D721Med (cell line): ENCODE measurements at places on chromosomes 4 and X.

DNA sequence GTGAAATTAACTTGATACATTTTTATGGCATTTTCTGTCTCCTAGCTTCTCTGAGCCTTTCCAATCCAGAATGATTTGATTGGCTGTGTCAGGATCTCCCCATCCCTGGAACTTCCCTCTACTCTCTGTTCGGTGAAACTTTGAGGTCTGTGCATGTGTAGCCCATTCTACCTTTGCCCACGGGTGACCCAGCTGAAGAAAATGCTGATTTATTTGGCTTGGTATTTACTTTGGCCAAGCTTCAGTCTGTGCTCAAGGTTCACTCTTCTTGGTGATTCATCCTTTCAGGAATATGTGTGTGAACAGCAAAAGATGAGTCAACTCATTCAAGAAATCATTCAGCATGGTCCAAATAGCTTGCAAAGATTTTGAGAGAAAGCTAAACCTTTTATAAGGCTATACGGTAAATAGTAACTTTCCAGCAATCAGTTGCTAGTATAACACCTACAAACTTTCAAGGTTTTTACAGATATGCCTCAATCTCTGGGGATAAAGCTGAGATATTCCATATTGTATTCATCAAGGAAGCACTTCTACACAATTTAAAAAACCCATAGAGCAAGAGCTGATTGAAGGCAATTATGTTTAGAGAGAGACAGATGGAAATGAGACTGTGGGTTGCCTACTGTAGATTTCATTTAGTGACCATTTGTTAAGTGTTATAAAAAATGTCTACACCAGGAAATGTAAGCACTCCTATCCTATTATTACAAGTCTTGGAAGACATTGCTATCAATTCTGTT lies 233.9 kb upstream of the CXXC4 start:
- DNase-seq: no peak

DNA sequence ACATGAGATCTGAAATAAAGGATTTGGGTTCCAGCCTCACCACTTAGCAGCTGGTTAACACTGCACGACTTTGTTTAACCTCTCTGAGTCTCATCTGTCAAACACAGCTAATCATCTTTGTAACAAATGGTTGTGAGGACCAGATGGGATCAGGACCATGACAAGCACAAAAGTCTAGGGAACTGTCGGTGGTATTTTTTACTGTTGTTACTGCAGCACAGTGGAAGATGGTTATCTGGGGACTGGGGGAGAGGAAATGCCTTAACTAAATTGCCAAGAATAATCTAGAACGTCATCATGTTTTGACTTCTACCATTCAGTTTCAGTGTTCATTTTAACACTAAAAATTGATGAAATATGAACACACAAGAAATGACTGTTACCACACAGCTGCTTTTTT lies 99.5 kb downstream of the ADGRA3 start:
- no peak for DNase-seq

DNA sequence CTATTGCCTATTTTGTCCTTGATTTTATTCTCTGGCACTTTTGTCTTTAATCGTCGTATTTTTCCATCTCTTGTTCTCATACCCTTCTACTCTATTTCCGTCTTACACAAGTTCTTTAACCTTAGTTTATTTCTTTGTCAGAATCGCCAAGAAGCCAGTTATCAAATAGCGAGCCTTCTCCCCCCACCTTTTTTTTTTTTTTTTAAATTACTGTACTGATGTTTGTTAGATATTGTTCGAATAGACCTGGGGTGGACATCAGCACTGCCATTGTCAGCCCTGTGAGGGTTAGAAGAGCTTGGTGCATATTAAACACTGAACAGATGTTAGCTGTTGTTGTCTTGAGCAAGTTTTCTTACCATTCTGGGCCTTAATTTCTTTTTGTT lies 1.2 kb downstream of the SPCS3 start:
- DNase-seq: no peak

DNA sequence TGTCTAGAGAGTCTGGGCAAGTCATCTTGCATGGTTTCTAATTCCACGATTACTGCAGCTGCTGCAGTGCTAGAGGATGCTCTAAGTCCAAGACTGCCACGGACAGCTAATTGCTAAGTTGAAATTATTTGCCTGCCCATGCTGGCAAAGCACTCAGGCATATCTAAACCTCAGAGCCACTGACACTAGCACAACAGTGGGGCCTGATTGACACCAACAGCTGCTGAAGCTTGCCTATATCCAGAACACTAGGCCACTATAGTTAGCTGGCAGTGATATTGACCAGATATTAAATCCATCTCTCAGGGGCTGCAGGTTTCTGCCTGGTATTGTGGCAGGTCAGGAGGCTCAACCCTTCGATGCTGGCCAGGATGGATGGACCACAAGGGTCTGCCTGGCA lies 103.9 kb downstream of the DCAF12L1 start:
- no peak for DNase-seq

- peak; percentile 37 for DNase-seq
Observed at GRCh38 chrX:110002300-110003166, at the start of gene TMEM164. TMEM164 (plus strand) TSS chrX:110003114; CDS start chrX:110003775, 661 bp downstream.

DNA sequence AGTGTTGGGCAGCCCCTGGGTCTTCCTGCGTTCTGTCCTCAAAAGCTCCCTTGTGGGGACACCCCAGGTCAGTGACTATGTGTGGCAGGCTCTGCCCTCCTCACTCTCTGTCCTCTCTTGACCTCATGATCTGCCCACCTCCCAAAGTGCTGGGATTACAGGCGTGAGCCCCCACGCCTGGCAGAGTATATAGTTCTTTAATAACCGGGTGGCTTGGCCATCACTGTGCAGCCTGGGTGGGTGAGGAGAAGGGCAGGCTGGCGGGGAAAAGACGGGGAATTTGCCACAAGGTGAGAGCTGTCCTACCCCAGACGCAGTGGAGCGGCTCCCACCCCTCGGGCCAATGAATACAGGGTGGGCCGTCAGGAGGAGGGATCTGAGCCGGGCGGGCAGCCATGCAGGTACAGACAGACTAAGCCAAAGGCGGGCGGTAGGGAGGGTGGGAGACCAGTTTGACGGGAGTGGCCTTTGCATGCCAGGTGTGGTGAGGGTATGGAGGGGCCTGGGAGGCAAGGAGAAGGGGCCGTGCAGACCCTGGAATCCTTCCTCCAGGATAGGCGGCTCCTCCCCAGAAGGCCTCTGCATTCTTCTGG lies 2.5 kb downstream of the SH3BP2 start:
- no peak for DNase-seq

- DNase-seq: no peak
Observed at GRCh38 chr4:158462611-158463010, 59.1 kb upstream of the RXFP1 start.

DNA sequence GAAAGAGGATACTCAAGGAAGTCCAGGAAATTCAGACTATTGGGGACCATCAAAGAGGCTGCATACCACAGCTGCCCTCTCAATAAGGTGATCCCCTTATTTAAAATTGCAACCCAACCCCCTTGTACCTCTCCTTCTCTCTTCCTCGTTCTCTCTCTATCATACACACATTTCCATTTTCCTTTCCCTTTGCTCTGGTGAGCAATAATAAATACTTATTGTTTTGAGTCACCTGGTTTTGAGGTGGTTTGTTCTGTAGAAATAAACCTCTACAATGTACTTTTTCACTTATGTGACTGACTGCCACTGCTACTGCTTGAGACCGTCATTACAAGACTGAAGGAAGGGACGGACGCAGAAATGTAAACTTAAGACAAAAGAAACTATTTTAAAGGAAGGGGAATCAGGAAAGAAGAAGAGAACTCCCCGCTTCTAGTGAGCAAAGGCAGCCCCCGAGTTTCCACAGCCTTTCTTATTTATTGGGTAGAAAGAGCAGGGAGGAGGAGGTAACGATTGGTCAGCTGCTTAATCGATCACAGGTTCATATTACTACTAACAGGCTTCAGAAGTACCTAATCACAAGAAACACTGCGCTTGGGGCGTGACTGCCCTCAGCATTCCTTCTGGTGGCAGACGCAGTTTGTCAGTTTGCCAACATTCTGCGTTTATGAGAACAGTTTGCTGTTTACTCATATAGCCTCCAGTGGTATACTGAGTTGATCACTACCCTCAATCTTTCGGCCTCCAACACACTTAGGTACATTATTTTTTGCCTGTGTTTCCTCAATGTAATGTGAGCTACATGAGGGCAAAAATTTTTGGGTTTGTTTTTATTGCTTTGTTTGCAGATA lies 16.9 kb upstream of the TMEM165 start:
- DNase-seq: no peak

- DNase-seq: no peak
Observed at GRCh38 chr4:15132739-15133138, 130.5 kb downstream of the CPEB2 start.

- DNase-seq: no peak
Observed at GRCh38 chr4:83864097-83864817, 328.3 kb downstream of the GPAT3 start.

GRCh38 chr4:84751707-84752106 lies 168.8 kb downstream of the CDS1 start:
- DNase-seq: no peak
